AG10803 (cell line): ENCODE measurements at places on chromosomes 12 and 14.
A peak's percentile ranks its signal among the peaks of the same experiment; 100 is the strongest.

DNA sequence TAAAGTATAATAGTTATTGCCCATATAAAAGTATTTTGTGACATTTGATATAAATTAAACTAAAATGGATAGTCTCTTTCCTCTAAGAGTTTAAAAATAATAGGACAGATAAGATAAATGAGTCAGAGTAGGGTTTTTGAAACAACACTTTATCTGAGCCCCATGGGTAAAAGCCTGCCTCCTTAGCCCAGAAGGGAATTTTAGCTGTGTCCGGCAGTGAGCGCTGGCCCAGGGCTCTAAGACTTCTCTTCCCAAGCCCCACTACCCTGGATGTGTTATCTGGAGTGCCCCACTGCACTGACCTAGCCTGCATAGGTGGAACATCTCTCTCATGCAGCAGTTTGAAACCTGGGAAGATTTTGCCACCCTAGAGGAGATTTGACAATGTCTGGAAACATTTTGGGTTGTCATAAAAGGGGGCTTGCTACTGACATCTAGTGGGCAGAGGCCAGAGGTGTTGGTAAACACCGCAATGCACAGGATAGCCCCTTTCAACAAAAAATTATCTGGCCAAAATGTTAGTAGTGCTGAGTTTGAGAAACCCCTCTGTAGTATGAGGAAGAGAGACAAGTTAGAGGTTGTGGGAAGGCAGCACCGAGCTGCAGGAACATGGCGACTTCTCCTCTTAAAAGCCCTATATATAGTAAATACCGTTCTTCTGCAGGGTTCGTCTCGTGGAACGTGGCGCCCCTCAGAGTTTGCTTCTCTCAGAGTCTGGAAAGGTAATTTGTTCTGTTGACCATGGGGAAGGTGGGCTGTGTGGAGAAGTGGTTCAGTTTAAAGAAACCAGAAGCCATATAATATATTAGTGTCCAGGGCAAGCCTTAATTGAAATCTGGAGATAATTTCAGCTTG, 29.3 kb upstream of the ATF1 start:
- DNase-seq: peak; percentile 22

DNA sequence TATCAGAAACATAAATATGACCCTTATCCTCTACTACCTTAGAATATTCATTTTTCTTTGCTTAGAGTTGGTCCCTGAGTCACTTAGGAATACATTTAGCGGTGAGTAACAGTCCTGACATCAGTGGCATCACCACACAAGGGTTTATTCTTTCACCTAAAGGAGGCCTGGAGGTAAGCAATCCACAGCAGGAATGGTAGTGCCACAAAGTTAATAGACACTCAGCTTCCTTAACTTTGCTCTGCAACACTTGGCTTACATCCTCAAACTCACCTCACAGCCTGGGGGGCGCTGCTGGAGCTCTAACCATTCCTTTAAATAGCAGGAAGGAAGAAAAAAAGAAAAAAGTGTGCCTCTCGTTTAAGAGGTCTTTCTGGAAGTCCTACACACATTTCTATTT, 29.1 kb downstream of the BBOF1 start:
- no peak for DNase-seq

GRCh38 chr12:95959107-95959506, 16.0 kb downstream of the AMDHD1 start:
- peak; percentile 10 for DNase-seq

GRCh38 chr12:20350026-20350425, 18.3 kb upstream of the PDE3A start:
- no peak for DNase-seq

DNA sequence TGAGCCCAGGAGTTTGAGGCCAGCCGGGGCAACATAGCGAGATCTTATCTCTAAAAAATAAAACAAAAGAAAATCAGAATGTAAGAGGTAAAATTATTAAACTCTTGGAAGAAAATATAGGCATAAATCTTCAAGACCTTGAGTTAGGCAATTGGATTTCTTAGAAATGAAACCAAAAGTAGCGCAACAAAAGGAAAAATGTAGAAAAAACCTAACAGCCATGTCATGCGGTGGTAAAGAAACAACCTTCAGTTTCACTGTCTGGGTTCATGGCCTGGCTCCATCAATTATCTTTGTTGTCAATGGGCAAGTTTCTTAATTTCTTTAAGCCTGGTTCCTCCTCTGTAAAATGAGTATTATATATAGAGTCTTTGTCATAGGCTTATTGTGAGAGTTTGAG, 5.6 kb upstream of the GCH1 start:
- DNase-seq: no peak

DNA sequence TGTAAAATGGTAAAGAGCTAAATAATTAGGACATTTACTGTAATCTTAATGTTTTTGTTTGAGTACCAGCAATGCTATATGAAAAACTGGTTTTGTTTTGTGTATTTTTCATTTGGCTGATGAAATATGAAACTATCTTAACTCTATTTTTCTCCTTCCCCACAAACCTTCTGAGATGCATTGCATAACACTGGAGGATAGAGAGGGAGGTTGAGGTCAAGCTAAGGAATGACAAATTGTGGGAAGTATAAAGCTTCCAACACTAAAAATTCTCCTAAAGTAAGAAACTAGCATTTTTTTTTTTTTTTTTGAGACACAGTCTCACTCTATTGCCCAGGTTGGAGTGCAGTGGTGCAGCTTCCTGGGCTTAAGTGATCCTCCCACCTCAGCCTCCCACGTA, 31.5 kb upstream of the SRP54 start:
- peak; percentile 76 for DNase-seq
